Stimulated activated CD8-positive, alpha-beta memory T cell treated with anti-CD3 and anti-CD28 coated beads, Interleukin-15, amount 100 ng/mL, for 24 hours (primary cell): ENCODE measurements at places on chromosomes 12 and 14.

- DNase-seq: no peak
Measured at GRCh38 chr12:58066296-58066695, 124.9 kb downstream of the ATP23 start.

GRCh38 chr14:26138764-26139445 is 458.9 kb downstream of the NOVA1 start:
- DNase-seq: no peak

DNA sequence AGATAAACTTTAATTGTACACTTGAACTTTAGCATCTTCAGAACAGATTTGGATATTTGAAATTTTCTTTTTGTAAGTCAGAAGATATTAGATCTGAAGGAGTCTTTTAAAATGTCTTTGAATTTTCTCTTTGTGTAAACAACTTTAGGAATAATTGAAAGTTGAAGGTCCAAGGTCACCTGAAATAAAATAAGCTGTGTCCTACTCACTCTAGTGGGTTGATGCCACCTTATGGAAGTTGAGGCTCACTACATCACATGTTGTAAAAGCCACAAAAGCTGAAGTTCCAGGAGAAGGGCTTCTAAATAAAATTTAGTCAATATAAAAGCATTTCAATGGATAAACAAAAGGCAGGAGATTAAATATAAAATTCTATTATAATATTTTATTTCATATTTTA is 122.0 kb upstream of the ATXN7L3B start:
- no peak for DNase-seq

GRCh38 chr14:94461526-94462218 is 9.1 kb upstream of the SERPINA11 start:
- DNase-seq: no peak

- no peak for DNase-seq
Measured at GRCh38 chr14:36519431-36520321, at the start of gene NKX2-1. Gene NKX2-1 (minus strand): TSS chr14:36520232. CDS start chr14:36520129, 103 bp downstream.

DNA sequence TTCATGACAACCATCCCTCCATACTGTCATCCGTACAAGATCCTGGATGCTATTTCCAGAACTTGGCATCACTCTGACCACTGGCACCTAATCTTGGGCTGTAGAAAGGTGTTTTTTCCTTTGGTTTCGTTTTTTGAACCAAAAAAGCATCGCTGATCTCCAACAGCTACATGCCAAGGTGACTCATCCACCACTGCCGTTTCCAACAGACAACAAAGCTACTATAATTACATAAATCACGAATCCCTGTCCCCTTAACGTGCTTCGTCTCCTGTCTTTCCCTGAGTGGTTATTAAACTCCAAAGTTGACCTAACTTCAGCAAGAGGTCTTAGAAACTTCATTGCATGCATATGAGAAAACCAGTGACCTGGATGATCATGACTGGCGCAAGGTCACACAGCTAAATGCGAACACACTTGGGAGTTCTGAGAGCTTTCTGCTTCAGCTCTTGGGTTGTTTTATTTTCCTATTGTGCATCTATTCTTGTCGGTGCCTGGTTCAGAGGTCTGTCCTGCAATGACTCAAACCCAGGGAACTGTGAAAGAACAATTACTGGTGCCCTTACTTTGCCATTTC is 99.9 kb downstream of the PPM1H start:
- no peak for DNase-seq

DNA sequence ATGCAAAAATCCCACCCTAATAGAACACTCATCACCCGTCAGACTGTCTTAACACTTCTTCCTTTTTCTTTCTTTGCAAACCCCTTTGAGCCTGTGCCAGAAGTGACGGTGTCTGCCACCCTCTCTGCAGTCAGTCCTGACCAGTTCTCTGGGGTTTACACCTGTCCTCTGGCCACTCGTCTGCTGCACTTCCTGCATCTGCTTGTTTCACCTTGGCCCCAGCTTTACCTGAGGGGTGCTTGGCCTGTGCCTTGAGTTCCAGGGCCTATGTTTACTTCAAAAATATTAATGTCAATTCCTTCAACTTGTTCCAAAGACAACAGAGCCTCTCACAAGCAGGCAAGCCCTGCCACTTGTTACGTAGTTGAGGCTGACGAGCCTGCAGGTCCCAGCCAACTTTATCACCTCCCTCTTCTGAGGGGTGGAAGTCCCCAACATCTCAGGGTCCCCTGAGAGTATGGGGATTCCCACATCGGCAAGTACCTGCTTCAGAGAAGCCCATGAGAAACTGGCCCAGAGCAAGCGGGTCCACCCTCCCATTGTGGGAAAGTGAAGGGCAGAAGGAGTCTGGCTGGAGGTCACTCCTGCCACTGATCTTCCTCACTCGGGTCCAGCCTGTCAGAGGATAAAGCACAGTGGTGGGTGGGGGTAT is 205.4 kb downstream of the DAD1 start:
- DNase-seq: no peak
